ENCODE measurements at places on chromosomes 4 and X.

- no peak for DNase-seq
These were observed 954.3 kb downstream of the PCDH7 start for GRCh38 chr4:31674313-31674947.

DNA sequence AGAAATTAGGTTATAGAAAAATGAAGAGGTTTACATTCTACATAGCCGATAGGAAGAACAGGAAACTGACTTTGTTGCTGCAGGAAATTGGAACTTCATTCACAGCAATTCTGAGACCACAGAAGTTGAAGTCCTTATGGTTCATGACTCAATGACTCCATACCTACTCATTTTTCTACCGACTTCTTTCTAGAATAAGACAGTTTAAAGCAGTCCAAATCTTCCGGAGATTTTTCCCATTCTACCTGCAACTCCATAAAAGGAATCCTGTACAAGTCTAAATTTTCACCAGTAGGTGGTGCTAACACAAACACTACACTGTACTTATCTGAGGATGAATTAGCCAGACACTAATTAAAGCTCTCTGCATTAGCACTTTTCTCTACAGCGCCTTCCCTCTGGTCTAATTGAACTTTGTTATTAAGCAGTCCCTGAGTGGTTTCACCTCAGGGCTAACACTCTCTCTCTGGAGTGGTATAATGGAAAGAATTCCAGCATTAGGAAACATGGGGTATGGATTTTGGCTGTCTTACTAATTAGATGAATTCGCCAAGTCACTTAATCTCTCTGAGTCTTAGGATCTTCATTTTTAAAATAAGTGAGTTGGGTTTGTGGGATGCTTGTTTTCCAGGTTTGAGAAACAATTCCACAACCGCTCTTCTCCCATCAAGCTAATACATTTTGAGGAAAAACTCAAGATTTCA, 167.9 kb downstream of the SMIM20 start:
- no peak for DNase-seq

GRCh38 chr4:15162046-15162445, 159.8 kb downstream of the CPEB2 start:
- DNase-seq = no peak

GRCh38 chr4:44425614-44426208, 22.9 kb downstream of the KCTD8 start:
- DNase-seq = no peak

DNA sequence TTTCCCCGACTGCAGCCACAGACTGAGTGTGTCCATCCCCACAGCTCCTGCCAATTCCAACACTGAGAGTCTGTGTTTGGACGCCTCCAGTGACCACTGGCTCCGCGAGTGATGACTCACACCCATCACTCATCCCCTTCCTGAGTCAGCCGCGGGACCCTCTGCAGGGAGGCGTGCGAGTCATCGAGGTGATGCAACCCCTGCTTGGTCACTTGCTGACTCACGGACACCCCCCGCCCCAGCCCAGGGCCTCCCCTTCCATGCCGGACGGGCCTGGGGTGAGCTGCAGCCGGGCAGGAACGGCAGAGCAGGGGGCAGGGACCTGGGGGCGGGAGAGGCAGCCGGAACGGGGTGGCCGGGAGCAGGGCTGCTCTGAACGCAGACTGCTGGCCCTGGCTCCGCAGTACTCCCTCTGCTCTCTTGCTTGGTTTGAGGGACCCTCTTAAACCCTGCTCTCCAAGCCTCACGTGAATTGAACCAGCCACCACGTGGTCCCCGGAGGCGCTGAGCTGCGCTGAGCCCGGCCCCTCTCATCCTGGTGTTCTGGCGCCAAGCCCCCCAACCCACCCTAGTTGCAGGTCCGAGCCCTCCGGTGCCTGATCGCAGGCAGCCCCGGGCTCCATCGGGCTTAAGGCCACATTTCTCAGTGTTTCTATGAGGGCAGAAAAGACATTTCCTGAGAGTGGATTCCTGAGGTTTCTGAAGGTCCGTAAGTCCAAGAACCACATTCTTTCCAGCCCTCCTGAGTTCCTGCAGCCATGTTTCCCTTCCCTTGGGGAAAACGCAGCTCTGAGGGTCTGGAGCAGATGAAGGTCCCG, 32.4 kb downstream of the FGFRL1 start:
- DNase-seq = no peak

- no peak for DNase-seq
These were observed 259.5 kb upstream of the SLC7A11 start for GRCh38 chr4:138501614-138502013.

GRCh38 chrX:153463556-153463955, 6.8 kb downstream of the HAUS7 start:
- DNase-seq = no peak

- no peak for DNase-seq
These were observed 69.6 kb downstream of the MAML3 start for GRCh38 chr4:140084385-140084784.
